Lung microvascular endothelial cell (primary cell): ENCODE measurements at places on chromosomes 6 and 20.

DNA sequence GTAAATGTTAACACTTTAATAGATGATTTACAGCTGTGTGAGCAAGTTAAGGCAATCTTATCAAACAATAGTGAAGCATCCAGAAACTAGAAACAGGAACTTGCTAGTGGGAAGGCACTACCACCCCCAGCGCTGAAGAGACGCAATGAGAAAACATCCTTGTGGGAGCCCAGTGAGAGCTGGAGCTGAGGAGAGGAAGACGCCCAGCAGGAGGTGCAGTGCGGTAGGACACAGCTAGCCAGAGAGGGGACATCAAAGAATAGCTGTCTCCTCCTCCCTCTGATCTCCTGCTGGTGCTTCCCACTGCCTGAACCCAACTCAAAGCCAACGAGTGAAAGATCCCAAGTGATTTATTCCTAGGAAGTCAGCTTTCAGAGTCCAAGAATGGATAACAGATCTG is 140.3 kb downstream of the COL12A1 start:
- DNase-seq, result peak; percentile 54

DNA sequence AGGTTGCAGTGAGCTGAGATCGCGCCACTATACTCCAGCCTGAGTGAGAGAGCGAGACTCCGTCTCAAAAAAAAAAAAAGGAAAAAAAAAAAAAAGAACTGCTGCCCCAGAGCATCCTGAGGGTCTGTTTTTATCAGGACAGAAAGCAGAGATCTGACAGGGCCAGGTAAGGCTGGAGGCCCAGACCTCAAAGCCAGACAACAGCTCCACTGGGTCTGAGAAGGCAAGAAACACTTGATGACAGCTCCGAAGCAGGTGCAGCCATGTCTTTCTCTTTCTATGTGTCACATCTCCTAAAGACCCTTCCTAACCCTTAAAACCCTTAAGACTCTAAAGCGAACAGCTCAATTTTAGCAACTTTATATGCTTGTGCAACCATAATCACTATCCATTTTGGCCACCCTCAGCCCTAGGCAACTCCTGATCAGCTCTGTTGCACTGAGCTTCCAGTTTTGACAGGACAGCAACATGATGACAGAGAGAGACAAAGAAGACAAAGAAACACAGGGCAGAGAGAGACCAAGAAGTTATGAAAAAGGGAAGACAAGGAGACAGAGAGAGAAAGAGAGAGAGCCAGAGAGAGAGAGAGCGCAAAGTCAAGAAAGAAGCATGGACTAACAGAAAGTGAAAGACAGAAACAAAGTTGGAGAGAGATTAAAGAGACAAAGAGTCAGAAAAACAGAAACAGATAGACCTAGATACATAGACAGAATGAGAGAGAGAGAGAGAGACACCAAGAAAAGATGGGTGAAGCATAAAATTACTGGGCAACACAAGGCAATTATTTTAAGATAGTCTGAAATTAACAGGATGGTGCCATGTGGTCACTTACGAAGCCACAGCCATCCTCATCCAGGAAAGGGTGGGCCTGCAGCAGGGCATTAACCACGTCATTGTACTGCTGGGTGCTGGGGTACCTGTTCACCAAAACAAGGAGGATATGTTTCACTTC is 39.2 kb downstream of the SAMD3 start:
- DNase-seq, result no peak

DNA sequence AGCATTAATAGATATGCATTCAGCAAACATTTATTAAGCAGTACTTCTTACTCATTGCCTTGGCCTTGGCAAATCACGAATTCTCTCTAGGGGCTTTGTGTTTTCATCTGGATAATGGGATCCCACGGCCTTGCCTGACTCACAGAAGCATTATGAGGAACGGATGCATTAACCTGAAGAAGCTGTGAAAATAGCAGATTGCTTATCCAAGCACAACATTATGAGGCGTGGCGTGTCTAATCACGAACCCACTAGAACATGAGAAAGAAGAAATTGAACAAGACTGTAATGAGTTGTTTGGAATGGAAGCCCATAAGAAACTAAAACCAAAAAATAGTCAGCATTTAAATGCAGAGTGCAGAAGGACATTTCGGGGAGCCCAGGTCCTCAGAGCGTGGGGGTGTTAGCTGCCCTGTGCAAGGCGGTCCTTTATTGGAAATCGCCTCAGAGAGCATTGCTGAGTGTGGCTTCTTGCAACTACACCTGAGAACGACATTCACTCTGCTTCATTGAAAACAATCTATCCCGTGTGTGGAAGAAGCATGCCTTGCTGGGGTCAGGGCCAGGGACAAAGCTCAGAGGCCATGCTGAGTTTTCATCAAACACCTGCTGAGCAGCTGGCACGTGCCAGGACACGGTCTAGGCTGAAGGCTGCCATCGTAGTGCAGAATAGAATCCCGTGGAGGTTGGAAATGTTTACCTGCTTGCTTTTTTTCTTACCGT is 179.9 kb downstream of the ZDHHC14 start:
- no peak for DNase-seq

- DNase-seq, result no peak
These were observed 127.4 kb downstream of the CD24 start for GRCh38 chr6:106847116-106847515.

GRCh38 chr20:33249456-33249855 is 13.7 kb downstream of the BPIFA1 start:
- no peak for DNase-seq
